ENCODE measurements at places on chromosomes 13 and 19.

- DNase-seq, result peak; percentile 68
Measured at GRCh38 chr19:4140237-4140711, 13.2 kb upstream of the CREB3L3 start.

GRCh38 chr13:53041968-53042516 is 13.4 kb downstream of the OLFM4 start:
- no peak for DNase-seq

DNA sequence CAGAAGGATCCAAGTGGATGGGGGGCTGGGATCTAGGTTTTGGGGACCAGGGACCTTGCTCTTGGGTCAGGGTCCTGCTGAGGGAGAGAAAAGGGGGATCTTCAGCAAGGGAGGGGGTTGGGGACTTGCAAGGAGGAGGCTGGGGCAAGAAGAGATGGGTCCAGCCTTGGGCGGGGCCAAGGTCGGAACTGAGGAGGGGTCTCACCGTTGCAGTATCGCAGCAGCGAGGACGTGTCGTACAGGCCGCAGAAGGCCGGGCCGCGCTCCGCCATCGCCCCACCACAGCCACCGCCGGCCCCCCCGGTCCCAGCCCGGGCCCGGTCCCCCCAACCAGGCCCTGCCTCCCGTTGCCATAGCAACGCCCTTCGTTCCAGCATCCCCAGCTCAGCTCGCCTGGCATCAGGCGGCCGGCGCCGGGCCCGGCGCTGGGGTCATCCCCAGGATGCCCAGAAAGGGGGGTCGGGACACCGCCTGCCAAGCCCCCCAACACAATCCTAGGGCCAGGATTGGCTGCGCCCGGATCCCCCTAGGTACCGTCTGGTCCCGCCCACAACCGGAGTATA is 6.0 kb upstream of the EML2 start:
- DNase-seq, result no peak

DNA sequence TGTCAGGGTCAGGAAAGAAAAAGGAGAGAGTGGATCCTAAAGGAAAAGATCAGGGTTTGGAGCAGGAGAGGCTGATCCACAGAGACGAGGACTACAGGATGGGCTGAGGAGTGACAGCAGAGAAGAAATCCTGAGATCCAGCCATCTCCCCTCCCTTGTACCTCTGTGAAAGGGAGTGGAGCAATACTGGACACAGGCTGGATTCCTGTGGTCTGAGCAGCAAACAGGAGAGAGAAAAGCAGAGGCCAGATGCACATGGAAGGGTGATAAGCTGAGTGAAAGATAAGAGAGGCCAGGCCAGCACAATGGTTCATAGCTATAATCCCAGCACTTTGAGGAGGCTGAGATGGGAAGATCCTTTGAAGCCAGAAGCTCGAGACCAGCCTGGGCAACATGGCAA is 472.1 kb upstream of the TSHZ3 start:
- no peak for DNase-seq

All from B cell (primary cell).